ENCODE measurements at places on chromosomes 1 and 21.

DNA sequence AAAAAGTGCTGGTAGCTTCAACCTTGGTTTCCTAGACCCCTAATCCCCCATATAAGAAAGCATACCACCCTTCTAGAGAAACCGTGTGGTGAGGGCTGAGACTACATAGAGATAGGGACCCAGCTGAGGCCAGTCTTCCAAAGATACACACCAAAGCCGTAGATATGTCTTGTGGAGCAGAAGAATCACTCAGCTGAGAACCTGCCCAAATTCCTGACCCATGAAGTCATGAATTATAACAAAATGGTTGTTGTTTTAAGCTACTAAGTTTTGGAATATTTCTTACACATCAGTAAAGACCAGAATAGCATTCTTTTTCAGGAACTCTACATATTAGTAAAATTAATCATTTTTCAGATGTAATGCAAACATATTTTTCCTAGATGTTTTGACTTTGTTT, 3.3 kb upstream of the SNRPE start:
- no peak for DNase-seq

GRCh38 chr1:220291580-220291979, 19.3 kb upstream of the RAB3GAP2 start:
- no peak for DNase-seq

GRCh38 chr1:56068908-56069307, 510.5 kb downstream of the PLPP3 start:
- DNase-seq = no peak

DNA sequence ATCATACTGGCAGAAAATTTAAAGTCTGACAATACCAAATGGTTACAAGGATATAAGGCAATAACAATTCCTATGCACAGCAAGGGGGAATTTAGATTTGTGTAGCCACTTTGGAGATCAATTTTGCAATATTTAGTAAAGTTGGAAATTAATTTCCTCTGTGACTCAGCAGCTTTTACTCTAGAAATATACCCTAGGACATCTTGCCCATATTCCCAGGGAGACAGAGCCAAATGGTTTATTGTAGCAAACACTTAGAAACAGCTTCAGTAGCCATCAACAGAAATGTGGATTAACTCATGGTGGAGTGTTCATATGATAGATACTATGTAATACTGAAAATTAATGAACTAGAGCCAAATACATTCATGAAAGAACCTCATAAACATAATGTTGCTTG, 104.6 kb downstream of the BACH1 start:
- no peak for DNase-seq

GRCh38 chr1:105736349-105736748, 1320.1 kb upstream of the PRMT6 start:
- DNase-seq = no peak

DNA sequence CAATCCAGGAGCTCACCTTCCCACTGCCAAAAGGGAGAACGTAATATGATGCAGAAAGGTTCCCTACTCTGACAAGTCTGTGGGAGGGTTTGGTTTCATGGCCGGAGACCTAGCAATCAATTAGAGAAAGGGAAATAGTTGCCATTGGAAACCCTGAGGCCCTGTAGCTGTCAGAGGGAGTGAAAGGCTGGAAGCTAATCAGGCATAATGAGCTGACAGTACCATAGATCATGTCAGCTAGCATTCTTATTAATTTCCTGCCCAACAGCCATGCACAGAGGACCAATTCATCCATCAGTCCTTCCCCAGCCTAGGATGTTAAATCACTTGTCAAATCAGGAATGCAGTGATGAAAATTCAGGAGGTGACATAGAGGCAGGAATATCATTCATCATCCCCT, 527.3 kb downstream of the PLPP3 start:
- DNase-seq = peak; percentile 83
